GM20000 (cell line): ENCODE measurements at places on chromosomes 2 and 18.

GRCh38 chr2:169300636-169301530 is 61.5 kb downstream of the LRP2 start:
- no peak for DNase-seq

- peak; percentile 91 for DNase-seq
Measured at GRCh38 chr2:233053928-233054784, 6.0 kb upstream of the INPP5D start.

DNA sequence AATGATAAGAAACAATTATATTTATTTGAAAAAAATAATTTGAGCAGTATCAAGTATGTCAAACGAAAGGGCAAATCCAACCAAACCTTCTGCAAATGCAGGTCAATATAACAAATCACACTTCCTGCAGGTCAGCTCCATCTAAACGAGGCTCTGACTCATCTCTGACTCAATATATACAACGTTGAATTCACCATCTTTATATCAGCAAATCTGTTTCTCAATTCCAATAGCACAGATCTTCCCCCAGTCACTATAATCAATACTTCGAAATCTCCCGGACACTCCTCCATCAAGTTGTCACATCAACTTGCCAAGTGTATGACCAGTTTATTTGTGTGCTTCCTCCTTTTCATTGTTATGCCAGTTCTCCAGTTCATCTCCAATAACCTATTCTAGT is 388.9 kb downstream of the ZEB2 start:
- DNase-seq = no peak

DNA sequence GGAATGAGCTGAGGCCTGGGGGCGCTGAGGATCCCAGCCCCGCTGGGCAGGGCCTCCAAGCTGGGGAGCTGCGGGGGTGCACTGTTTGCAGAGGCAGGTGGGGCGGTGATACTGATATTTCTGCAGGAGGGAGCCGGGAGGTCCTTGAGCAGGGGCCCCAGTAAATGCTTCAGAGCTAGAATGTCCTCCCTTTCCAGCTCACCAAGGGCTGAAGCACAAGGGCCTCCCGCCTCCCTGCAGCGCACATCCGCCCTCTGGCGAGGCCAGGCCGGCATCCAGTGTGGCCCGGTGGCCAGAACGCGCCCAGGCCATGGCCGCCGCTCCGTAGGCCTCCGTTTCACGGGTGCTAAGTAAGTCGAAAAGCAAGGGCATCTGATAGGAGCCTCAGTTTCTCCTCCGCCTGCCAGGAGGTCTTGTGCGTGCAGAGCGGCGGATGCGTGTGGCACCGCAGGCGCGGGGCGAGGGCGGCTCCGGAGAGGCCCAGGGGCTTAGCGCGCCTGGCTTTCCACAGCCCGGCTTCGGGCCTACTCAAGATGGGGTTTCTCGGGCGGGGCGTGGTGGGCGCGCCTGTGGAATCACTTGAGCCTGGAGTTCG is 29.5 kb upstream of the CHMP1B start:
- DNase-seq = no peak

- no peak for DNase-seq
Measured at GRCh38 chr18:70258243-70258642, 30.6 kb upstream of the SOCS6 start.

- DNase-seq = no peak
Measured at GRCh38 chr2:119283873-119284331, 60.3 kb downstream of the STEAP3 start.

DNA sequence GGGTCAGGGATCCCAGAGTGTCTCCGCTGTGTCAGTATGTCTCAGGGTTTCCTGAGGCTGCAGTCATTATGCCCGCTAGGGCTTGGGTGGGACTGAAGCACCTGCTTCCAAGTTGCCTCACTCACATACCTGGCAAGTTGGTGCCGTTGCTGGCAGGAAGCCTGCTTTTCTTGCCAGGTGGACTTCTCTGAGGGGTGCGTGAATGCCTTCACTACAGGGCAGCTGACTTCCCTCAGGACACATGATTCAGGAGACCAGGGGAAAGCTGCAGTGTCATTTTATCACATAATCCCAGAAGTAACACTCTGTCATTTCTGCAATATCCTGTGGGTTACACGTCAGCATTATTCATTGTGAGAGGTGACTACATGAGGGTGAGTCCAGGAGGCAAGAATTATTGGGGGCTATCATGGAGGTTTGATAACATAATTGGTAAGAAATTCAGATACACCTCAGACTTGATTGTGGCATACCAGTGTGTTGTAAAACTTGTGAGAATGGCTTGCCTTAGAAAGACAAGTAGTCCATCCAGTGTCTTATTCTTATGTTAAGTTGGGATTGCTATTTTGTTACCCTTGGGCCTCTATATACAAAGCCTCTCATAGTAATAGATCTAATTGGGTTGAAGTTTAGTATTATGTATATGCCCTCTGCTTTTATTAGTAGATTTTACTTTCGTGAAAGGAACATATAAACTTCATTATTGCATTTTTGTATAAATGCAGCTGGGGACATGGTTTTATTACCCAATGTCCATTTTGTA is 44.1 kb downstream of the NEDD4L start:
- no peak for DNase-seq

GRCh38 chr18:46370898-46371297 is 266.7 kb downstream of the HAUS1 start:
- DNase-seq = no peak

DNA sequence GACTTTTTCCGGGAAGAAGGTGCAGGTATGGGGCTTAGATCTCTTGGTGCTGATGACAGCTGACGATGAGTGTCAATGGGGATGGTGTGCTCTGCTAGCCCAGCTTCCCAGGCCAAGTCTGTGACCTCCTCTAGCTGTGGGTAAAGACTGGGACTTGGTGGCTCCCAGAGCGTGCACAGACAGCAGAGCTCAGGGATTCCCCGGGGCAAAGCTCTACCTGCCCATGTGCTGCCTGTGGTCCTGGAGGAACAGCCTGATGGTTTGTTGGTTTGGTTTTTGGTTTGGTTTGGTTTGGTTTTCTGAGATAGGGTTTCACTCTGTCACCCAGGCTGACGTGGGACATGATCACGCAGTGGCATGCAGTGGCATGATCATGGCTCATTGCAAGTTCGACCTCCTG is 19.2 kb downstream of the ATP6V1B1 start:
- no peak for DNase-seq

DNA sequence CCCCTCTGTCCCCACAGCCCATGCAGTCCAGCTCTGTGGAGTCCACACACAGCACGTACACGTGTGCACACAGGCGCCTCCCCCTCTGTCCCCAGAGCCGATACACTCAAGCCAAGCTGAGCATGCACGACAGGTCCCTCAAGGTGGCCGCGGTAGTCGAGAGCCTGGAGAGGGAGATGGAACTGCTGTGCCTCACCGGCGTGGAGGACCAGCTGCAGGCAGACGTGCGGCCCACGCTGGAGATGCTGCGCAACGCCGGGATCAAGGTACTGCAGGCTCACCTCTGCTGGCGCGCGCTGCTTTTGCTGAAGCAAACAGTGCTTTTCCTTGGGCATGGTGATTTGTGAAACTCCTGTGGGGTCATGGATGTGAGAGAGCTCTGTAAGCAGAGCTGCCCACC is 58.5 kb upstream of the NFATC1 start:
- DNase-seq = no peak

DNA sequence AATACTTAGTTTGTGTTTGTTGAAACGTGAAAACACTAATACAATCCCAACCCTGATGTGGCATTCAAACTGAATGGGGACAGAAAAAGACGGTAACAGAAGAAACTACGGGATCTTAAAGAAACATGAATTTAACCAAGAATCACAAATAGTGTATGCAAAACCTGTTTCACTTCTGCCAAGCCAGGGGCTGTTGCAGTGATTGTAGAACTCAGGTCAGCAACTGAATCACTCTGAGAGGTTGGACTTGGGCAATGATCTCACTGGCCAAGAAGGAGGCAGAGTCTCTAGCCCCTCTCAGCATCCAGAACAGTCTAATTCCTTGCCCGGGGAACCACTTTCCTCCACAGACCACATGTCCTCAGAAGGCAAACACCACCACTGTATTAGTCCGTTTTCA is 54.9 kb upstream of the CRIM1 start:
- no peak for DNase-seq

DNA sequence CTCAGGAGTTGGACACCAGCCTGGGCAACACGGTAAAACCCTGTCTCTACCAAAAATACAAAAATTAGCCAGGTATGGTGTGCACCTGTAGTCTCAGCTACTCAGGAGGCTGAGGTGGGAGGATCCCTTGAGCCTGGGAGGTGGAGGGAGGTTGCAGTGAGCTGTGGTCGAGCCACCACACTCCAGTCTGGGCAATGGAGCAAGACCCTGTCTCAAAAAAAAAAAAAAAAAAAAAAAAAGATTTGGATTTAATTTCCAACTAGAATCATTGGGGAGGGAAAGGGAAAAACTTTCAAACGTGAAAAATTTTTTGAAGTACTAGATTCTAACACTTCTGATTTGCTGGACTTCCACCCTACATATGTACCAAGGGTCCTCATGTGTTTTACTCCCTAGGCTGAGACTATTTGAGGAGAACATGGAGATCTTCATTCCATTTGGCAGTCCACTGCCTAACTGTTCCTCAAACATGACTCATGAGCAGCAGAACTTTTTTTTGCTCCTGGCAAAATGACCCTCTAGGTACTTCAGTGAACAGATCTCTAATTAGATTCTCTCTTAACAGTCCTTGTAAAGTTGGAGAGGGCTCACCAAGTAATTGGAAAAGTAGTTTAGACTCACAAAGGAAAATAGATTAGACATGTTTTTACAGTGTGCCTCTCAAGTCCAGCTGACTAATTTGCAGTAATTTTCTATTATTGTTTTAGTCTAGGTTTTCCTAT is 267.6 kb downstream of the METTL4 start:
- no peak for DNase-seq

DNA sequence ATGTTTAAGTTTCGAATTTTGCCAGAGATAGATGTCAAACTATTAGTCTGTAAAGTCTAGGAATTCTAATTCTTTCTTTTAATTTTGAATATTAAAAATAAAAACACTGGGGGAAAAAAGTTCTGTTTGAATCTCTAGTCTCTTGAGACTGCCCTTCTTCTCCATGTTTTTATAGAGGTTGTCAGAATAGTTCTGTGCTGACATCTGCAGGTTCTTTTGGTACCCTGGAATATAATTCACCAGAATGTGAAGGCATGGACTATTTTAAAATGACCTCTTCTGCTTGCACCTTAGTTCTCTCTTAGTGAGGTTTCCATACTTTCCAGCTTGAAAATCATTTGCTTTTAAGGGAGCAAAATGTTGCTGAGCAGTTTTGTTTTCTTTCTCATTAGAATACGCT is 121.0 kb upstream of the MSTN start:
- no peak for DNase-seq

DNA sequence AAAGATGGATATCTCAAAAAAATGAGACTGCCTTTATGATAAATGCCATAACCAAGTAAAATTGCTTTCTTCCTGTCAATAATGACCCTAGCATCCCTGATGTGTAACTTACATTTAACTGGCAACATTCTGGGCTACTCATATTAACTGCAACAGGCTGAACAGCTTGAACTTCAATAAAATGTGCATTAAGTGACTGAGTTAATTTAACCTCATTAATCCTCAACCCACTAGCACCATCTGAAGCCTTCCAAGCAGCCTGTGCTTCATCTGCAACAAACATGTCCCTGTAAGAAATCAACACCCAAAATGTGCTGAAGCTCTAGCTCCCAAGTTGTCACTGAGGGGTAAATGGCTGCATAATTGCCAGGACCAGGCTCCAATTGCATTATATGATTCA is 296.2 kb upstream of the ZC3H15 start:
- no peak for DNase-seq

- DNase-seq = no peak
Measured at GRCh38 chr2:73250872-73251846, 17.1 kb downstream of the CCT7 start.

DNA sequence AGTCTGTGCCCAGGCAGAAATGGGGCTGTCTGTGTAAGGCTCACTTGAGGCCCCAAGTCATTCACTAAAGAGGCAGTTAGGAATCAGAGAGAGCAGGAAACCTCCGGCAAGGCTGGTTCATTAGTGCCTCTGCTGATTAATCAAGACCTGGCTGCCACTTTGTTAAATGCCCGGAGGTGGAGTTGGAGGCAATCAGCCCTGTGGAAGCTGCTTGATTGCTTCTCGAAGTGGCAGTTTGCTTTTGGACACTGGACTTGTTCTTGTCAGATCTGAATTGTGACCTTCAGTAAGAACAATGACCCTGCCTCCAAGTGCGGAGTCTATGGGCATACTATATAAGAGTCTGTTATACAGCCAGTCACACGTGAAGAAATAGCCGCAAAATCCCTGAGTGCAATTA is 183.9 kb upstream of the LINC00305 start:
- no peak for DNase-seq

DNA sequence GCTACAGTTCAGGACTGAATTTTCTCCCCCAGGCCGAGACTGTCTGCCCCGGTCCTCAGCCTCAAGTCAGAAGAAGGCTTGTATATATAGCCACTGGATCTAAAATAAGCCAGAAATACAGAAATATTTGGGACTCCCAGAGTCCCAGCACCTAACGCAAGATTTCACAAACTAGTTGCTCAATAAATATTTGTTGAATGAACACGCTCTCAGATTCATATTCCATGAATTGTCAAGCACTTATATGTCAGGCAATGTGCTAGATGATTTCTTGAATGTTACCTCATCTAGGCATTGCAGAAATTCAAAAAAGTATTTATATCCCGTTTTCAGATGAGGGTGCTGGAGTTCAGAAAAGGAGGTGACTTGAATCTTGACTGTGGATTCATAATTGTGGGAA is 163.7 kb upstream of the KLHL29 start:
- no peak for DNase-seq

DNA sequence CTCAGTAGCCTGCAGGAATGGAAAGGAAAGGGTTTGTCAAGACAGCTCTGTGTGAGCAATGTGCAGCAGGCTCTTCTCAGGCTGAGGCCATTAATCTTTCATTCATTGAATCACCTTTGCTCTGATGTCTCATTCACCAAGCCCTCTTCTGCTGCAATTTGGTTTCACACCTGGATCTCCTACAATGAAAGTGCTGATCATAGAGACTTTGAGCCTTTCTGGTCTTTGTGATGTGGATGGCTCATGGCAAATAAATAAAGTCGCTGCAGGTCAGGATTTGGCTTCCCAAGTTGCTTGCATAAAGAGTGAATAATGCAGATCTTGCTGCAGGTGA is 95.8 kb upstream of the SPRED2 start:
- no peak for DNase-seq

- no peak for DNase-seq
Measured at GRCh38 chr2:43228321-43228751, 1.9 kb upstream of the ZFP36L2 start.
